ENCODE measurements at places on chromosomes 7 and 10. TPM values are rescaled to one million over a fixed set of nuclear protein-coding genes. Genes with fewer than 3 reads are reported as not detected.

DNA sequence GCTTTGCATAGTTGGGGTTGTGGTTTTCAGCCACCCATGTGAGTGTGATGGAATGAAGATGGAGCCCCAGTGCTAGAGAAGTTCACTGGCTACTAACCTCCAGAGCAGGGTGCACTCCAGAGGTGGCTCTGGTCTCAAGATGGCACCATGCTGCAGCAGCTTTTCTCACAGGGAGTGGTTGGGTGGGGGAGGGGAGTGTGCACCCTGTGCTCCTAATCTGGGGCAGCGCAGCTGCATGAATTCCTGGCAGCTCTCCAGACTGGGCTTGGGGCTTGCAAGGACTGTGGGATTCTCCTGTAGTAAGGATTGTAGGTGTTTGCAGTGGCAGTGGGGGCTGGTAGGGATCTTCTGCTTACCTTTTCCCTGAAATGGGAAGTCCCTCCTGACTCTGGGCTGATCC, 23.7 kb downstream of the PHTF2 start:
- DNase-seq = no peak

DNA sequence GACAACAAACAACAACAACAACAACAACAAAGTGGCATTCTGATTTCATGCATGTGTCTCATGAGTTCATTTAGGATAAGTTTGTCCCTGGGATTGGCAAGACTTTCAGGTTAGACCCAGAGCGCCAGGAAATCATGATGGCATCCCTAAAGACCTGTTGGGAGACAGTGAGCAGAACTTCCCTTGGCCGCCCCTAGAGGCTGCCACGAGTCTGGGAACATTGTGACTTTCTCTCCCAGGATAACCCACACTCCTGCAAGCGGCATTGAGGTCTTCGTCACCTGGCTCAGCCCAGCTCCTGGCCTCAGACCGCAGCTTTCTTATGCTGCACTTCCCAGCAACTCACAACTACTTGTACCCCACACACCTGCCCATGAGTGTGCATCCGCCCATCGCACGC, 80.5 kb upstream of the RNF32 start:
- DNase-seq = no peak

DNA sequence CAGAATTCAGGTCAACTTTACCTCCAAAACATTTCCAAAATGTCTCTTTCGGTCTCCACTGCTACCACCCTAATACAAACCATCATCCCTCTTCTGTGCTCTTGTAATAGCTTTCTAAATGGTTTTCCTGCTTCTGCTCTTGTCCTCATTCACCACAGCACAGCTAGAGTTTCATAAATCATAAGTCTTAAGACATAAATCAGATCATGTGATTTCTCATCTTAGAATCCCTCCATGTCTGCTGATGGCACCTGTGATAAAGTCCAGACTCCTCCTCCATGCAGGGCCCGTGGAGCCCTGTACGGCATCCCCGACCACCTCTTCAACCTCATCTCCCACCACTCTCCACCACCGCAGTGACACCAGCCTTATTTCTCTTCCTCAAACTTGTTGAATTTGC, 212.3 kb upstream of the MKLN1 start:
- DNase-seq = no peak

GRCh38 chr7:134394056-134394455, 64.8 kb downstream of the AKR1B1 start:
- DNase-seq = no peak

GRCh38 chr10:93601146-93601773, at the start of gene RBP4:
TSS of gene RBP4 (minus strand) at chr10:93601235. CDS start at chr10:93601028, 207 bp downstream.
- DNase-seq = peak; percentile 50

GRCh38 chr7:16504019-16504418, 22.6 kb upstream of the LRRC72 start:
- DNase-seq = peak; percentile 93

DNA sequence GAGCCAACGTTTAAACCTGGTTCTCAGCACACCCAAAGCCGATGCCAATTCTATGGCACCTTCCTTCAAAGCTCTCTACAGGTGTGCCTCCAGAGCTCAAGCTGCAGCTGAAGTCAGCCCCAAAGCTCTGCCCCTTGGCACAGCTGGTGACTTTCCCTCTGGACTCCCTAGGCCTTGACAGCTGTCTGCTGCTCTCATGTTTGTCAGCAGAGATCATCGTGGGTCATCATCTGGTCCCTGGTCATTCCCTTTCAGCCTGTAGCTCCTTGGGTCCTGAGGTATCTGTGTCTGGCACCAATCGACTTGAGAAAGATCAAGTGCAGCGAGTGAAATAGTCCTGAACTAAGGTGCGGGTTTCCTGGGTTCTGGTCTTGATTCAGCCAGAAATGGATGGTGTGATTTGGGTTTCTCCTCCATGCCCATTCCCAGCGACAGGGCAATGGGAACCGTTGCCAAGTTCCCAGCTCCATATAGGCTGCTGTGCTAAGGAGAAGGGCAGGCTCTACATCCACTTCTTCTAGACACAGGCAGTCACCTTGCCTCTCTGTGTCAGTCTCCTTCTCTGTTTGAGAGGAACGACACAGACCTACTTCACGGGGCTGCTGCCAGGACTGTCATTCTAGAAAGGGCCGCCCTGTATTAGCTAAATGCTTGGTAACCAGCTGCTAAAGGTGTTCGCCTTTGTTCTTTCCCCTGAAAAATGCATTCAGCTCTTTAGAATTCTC, 3.6 kb downstream of the PKD1L1 start:
- peak; percentile 22 for DNase-seq

DNA sequence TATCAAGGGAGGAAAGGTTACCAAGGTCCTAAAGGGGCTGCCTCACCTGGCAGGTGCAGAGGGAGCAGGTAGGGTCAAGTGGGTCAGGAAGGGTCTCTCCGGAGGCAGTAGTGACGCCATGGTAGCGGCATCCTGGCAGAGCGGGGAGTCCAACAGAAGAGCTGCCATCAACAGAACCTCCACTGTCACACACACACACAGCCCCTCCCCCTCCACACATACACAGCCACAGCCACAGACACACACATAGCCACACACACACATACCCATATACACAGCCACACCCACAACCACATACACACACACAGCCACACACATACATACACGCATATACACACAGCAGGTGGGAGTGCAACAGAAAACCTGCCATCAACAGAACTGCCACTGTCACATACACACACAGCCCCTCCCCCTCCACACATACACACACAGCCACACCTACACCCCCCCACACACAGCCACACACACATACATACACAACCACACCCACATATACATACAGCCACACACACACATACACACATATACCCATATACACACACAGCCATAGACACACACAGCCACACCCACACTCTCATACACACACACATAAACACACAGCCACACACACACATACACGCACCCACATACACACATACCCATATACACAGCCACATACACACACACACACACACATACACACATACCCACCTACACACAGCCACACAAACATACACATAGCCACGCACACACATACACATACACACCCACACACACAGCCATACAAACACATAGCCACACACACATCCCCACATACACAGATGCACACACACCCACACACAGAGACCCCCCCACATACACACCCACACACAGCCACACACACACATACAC, 23.1 kb downstream of the KCP start:
- DNase-seq = no peak

DNA sequence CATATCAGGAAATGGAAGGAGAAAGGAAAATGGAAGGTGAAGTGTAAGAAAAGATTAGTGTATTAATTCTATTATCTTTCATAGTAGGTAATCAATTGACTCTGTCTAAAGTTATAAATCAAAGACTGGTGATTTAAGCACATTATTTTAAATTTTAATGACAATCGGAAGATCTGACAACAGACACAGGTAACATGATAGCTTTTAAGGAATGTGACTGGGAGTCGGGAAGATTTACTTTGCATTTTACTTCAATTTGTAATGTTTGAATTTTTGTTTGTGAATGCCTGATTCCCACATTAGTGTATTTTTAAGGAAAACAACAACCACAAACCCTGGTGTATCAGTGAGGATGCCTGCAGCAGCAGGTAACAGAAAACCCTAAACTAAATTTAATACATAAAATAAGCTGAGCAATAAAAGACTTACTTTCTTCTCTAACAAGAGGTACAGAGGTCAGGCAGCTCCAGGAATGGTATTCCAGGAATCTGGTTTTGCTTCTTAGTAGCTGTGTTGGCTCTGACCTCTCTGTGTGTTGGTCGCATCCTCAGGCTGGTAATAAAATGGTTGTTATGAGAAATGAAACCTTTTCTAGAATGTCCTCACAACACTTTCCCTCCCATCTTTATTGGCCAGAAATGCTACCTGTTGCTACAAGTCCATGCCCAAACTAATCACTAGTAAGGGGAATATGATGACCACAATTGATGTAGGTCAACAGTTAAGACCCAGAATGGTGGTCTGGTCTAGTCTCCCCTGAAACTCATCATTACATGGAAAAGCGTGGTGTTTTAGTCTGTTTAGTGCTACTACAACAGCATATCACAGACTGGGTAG, 12.2 kb downstream of the DNAJB9 start:
- DNase-seq = no peak

GRCh38 chr10:85620807-85621206, 745.8 kb downstream of the GRID1 start:
- DNase-seq = no peak

DNA sequence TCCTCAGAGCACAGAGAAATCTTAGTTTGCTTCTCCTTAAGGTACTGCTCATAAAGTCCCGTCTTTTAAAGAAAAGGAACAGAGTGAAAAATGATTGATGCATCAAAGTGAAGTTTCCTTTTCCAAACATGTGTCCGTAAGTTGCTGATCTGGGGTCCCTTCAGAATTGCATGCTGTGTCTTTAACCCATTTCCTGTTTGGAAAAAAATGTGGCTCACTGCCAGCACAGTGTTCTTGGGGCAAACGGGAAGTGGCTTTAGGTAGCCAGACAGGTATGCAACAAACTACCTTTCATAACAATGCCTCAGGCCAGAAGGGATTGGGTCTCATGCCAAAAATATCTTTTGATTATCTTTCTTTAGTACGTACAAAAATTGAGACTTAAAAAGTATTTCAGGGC, 50.9 kb downstream of the TFAM start:
- DNase-seq = peak; percentile 56

- no peak for DNase-seq
Measured at GRCh38 chr10:77168861-77169260, 468.7 kb downstream of the KCNMA1 start.

DNA sequence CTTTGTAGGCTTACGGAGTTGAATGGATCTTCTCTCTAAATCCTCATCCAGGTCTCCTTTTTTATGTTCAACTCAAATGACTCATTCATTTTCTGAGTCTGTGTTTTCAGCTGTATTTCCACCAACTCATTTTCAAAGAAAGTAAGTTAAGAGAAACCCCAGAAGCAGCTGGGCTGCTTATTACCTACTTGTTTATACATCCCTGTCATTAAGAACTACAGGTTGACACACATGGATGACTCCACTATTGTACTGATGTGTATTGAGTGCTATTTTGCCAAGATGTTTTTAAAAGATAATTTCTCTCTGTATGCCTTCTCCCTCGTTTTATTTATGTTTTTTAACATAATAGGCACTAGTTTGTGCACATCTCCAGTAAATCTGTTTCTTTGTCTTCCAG, 41.9 kb downstream of the DGKI start:
- no peak for DNase-seq

The GHRHR gene
- total RNA-seq = not detected

The ZNF487 gene
- total RNA-seq = 3.9 TPM
